ENCODE measurements at places on chromosomes 13 and 19.

DNA sequence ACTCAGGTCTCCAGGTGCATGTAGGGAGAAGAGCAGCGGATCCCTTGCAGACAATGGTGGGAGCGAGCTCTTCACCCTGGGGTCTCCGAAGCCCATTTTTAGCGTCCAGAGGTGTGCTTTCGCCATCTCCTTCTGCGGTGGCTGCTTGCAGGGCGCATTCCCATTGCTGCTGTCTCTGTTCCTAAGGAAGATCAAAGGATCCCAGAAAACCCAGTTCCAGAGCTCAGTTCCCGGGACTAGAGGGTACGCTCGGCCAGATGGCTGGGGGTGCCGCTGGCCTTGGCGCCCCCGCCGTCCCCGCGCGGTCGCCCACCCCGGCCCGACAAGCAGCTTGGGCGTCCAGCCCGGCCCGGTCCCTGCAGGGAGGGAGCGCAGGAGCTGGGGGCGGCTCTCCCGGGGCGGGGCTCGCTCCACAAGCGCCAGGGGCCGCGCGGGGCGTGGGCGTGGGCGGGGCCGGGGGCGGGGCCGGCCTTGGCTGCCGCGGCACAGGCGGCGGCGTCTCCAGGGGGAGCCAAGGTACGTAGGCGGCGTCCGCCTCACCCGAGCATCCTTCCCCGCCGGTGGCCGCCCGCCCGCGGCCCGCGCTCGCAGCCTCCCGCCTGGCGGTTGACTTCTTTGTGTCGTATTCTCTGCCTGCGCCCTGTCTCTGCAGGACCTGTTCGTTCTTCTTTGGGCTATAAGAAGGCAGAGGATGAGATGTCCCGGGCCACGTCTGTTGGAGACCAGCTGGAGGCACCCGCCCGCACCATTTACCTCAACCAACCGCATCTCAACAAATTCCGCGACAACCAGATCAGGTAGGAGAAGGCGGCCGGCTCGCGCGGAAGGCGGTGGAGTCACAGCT lies 96.8 kb downstream of the ATP8A2 start:
- peak; percentile 41 for DNase-seq

- DNase-seq, result no peak
These were observed 228.6 kb downstream of the EFNB2 start for GRCh38 chr13:106306748-106307277.

DNA sequence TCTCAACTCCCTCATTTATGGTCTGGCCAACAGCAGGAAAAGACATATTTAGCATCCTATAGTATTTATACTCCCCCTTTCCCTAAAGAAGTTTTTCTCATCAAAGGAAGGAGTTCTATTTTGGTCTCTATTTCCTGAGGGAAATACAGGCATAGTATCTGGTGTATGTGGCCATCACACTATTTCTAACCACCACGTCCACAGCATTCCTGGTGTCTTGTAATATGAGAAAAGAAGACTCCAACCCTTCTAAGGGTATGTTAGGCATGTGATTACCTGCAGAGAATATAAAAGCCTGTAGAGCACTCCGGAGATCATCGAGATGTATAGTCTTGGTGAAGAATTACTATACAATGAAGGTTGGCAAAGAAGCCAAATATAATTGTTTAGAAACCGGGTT lies 137.4 kb downstream of the VWA8 start:
- no peak for DNase-seq

DNA sequence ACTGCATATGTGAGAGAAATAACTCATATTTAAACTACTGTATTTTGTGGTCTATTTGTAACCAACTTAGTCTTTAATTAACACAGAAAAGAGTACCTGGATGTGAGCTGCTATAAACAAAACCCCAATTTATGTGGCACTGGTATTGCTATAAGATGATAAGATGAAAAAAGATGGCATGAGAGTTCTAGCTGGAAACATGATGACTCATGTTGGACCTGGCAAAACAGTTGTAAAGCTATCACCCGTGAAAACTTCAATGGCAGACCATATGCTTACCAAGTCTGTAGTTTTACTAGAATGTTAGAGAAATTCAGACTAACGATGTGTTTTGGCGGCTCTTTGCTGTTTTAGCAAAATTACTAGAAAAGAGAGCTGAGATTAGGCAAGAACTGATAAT lies 69.6 kb upstream of the PCDH9 start:
- DNase-seq, result no peak

DNA sequence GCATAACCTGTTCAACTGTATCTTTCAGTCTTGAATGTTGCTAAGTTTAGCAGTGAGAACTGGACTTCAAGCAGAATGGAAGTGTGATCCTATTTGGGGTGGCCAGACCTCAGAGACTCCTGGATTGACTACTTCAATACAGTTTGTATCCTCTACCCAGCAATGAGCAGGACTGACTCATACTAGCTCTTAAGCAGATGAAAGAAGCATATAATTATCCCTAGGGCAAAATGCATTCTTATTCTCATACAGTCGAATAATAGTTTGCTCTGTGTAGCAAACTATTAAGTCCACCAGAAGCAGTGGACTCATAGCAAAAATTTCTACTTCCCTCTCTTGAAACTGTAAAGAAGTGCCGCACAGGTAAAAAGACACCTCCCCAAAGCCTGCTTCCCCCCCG lies 46.4 kb upstream of the FAM216B start:
- DNase-seq, result no peak

GRCh38 chr13:30892966-30893365 lies 13.1 kb upstream of the MEDAG start:
- DNase-seq, result no peak

DNA sequence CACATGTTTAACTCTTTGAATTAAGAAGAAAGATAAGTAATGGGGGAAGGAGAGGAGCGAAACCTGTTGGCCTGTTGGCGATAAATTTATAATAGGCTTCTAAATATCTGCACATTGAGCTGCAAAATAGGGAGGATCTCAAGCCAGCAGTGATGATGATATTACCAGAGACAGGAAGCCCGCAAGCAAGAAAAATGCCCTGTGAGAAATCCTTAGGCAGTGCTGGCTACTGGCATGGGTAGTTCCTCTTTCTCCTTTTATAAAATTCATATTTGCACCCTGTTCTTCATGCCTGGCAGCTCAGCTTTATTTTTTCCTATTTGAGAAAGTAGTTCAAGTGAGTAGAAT lies 858 bp upstream of the USP12 start:
- no peak for DNase-seq

DNA sequence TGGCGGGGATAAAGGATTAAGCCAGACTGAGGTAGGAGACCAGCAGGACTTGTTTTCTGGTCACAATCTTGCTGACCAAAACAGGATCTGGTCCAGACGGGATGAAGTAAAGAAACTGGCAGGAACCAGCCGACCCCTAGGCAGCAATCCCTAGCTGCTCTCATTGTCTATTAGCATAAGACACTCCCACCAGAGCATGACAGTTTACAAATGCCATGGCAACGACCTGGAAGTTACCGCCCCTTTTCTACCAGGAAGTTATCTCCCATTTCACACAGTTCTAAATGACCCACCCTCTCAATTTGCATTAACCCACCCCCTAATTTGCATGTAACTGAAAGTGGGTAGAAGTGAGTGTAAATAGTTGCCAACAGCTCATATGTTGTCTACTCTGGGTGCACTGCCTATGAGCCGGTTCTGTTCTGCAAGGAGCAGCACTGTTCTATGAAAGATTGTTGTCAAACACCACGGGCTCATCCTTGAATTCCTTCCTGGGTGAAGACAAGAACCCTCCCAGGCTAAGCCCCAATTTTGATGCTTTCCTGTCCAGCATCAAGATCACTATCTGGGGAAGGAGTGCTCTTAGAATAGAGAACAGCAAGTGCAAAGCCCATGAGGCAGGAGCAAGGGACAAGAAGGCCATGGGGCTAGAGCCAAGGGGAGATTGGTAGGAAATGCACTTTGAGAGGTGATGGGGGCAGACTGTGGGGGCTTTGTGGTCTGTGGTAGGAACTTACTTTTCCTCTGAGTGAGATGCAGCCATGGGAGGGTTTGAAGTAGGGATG lies 13.9 kb upstream of the FBXO27 start:
- DNase-seq, result no peak

DNA sequence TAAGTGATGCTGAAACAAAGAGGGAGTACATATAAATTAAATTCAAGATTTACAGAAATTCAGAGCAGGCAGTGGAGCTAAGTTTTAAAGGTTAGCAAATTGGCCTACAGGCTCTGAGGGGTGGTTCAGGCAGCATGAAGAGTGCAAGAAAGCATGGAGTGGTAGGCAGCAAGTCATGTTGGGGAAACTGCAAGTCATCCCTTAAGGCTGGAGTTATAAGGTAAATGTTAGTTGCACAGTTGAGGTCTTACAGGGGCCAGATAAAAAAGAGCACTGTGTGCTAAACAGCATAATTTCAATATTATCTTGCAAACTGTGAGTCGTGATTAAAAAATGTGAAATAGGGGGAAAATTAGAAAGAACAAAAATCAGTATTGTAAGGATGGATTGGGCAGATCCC lies 106.2 kb downstream of the VWA8 start:
- DNase-seq, result no peak

GRCh38 chr13:98293570-98294142 lies 116.6 kb upstream of the RNF113B start:
- no peak for DNase-seq

DNA sequence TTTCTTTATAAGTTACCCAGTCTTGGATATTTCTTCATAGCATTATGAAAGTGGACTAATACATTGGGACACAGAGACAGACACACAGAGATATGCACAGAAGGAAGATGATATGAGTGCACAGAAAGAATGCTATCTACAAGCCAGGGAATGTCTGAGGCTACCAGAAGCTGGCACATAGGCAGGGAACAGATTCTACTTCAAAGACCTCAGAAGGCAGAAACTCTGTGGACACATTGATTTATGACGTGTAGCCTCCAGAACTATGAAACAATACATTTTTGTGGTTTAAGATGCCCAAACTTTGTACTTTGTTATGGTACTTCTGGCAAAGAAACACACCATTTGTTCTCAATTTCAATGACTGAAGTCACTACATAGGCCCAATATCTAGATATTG lies 556.7 kb downstream of the PCDH9 start:
- DNase-seq, result no peak

DNA sequence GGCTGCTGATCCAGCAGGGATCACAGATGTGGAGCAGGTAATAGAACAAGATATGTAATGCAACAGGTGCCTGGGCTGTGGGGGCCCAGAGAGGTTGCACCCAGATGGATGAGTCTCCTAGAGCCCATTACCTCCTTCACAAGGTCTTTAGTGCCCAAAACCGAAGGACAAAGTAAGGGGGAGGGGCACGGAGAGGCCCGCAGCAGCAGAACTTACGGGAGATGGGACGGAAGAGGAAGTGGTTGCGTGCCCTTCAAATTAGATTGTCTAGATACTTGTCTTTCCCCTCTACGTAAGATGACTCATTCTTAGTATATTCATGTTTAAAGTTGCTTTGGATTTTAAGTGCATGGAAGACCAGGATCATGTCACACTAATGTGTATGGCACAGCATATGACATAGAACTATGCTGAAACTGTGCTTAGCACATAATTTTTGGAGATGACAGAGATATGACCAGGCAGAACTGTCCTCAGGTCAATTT lies 5.7 kb upstream of the MRPS31 start:
- DNase-seq, result no peak

DNA sequence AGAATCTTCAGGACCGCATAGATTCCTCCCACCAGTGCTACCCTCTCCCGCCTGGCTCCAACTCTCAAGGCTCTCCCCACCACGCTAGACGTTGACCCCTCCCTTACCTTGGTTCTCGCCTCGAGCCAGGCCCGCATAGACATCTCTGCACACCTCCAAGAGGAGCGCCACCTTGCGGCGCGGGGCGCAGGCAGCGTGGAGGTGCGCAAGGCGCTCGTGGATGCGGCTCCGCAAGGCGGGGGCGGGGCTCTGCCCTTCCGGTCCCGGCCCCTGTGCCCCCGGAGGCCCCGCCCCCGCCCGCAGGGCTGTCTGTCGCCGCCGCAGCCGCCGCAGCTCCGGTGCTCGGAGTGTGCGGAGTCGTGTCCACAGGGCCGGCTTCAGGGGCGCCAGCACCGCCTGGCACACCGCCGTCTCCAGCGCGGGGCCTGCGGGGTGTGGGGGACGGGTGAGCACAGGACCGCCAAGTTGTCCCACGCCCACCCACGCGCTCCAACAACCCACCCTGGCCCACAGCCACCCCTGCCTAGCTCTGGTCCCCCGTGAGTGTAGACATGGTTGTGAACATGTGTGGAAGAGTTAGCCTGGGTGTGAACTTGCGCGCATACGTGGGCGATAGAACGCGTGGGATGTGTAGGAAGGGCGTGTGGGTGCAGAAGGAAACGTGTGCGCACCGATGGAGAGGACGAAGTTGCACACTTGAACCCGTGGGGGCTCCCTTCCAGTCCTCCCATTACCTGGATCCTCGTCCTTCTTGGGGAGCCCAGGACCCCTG lies 8.1 kb downstream of the RINL start:
- DNase-seq, result no peak

DNA sequence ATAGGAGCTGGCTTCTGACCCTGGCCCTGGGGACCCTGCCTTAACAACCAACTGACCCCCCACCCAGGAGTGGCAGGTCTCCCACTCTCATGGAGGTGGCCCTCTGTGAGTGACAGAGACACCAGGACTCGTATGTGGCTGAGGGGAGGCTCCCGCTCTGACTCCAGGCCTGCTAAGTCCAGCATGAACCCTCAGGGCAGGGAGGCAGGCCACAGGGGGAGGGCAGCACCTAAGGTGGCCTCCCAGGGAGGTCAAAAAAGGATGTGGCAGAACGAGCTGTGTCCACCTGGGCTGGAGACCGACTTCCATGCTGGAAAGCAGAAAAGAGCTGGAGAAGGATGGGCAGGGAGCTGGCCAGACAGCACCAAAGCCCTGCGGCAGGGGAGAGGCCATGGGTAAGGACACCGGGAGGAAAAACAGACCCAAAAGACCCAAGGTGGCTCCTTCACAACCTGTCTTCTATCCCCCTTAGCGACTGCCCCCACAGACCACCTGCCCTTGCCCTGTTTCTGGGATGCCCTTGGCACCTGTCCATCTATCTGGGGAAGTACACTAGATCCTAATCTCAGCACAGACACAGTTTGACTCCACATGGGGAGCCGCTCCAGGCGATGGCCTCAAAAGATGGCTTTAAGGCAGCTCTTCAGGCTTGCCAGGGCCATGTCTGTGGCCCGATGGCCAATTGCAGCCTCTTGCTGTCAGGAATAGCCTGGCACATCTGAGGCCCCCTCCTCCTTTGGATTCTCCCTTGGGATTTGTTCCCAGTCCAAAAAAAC lies 10.5 kb upstream of the SLC35E1 start:
- no peak for DNase-seq

DNA sequence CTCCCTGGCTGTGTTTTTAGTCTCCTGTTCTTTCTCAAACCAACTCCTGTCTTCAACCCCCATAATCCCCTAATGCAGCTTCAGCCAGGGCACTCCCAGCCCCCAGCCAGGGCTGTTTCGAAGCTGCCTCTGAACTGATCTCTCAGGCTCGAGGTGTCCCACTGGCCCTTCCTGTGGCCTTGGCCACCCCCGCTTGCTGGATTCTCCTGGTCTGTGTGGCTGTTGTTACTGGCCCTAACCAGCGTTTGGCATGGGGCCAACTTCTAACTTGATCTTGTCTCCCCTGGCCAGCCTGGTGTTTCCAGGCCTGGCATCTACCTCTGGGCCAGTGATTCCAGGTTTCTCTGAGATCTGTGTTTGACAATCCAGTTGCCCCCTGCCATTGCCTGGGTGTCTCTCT lies 11.0 kb downstream of the XAB2 start:
- no peak for DNase-seq

Data from hypothalamus (tissue), 51 donors.